NCI-H1417 (cell line): ENCODE measurements at places on chromosomes 11 and 22.

DNA sequence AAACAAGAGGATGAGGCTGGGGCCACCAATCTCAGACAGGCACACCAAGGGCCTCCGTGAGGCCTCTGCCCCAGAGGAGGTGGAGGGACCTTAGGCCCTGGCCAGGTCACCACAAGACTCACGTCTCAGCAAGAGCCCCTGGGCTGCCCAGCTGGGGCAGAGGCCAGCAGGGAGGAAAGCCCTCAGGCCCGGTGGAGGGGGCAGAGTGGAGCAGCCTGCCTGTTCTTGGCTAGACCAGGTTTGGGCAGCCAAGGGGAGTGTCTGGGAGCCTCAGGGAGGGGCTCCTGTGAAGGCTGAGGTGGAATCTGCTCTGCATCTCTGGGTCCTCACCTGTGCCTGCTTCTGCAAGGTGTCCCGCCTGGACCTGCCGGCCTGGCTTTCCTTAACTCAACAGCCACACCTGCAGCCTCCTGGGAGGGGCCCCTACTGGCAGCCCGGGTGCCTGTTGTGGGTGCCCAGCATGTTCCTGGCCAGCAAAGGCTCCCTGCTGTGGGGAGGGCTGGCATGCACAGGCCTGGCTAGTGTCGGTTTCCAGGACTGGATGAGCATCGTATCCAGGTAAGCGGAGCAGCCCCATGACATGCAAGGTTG lies 11.9 kb downstream of the TTLL12 start:
- no peak for DNase-seq

DNA sequence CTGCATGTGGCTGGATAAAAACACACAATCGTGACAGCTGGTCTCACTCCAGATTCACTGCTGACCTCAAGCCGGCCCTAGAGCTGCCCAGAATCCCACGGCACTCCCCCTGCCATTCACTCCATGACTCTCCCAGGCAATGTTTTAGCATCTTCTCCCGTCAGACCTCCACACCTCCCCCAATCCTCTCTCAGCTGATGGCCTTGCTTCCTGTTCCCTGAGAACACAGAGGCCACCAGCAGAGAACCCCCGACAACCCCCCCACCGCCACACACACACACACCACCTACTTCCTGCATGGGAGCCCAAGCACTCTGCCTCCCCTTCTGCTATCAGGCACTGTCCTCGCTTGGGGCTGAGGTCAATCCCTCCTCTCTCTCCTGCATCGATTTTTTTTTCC lies 9.3 kb downstream of the TNKS1BP1 start:
- DNase-seq: no peak

GRCh38 chr11:18322818-18323570 lies 627 bp downstream of the GTF2H1 start:
- DNase-seq: peak; percentile 47

DNA sequence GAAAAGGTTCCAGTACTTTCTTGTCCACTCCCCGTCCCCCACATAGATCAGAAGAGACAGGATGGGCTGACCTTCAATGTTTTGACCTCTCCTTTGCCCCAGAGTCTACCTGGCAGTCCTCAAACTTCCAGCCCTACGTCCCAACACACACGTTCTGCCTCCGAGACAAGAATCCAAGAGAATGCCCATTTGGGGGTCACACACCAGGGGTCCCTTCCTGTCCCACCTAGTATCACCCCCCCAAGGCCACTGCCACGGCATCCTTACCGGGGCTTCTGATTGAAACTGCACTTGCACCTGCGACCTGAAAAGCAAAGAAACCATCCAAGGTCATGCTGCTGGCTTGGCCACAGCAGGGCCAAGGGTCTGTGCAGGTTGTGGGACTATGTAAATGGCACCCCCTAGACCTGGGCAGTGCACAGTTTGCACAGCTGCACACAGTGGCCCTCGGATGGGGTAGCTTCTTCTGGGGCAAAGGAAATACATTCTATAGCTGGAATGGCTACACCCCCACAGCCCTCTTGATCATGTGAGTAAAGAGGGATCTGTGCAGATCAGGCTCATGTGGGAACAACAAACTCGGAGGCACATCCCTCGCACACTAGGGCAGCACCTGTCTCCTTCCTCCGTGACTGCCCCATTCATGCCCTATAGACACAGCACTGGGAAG lies 16.5 kb upstream of the FXYD2 start:
- no peak for DNase-seq

- no peak for DNase-seq
Measured at GRCh38 chr22:30717331-30717921, 22.8 kb downstream of the OSBP2 start.

- DNase-seq: peak; percentile 2
Measured at GRCh38 chr11:100687630-100688395, 725 bp downstream of the ARHGAP42 start.

- no peak for DNase-seq
Measured at GRCh38 chr11:12112750-12113149, 2.4 kb downstream of the MICAL2 start.

DNA sequence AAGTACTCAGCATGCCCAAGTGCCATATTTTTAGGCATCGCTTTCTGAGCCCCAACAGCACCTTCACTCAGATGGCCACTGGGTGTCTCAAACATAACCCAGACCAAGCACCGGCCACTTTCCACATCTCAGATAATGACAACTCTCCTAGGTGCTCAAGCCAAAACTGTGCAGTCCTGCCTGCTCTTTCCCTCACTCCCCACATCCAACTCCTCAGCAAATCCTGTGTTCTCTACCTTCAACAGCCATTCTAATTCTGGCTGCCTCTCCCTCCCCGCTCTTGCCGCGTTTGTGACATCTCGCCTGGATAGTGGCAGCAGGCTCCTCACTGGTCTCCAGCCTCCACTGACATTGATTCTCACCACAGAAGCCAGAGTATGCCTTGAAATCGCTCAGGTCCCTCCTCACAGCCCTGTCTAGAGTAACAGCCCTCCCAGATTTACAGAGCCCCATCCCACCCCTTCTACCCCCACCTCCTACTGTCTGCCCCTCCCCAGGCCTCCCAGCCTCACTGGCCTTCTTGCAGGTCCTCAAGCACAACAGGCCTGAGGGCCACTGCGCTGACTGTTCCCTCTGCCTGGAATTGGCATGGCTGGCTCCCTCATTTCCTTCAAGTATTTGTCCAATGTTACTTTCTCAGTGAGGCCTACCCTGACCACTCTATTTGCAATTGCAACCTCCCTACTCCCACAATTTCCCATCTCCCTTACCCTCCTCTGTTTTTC lies 1.3 kb upstream of the PHETA2 start:
- no peak for DNase-seq

DNA sequence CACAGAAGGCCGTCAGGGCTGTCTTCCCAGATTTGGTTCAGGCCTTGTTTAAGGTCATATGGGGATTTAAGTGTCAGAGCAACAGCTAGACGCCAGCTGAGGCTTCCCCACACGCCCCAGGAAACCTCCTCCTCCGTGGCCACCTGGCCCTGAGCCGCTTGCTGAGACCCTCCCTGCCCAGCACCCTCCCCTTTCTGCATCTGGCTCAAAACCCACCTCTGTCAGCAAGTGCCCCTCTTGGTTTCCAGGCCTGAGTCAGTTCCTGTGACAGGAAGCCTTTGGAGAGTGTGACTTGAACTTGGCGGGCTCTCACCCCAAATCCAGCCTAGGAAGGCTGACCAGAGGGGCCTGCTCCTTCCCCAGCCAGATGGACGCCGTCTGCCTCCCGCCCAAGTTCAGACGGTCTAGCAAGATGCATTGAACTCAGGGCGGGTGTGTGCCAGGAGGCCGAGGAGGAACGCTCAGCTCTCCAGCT lies 561 bp downstream of the FXYD2 start:
- no peak for DNase-seq

DNA sequence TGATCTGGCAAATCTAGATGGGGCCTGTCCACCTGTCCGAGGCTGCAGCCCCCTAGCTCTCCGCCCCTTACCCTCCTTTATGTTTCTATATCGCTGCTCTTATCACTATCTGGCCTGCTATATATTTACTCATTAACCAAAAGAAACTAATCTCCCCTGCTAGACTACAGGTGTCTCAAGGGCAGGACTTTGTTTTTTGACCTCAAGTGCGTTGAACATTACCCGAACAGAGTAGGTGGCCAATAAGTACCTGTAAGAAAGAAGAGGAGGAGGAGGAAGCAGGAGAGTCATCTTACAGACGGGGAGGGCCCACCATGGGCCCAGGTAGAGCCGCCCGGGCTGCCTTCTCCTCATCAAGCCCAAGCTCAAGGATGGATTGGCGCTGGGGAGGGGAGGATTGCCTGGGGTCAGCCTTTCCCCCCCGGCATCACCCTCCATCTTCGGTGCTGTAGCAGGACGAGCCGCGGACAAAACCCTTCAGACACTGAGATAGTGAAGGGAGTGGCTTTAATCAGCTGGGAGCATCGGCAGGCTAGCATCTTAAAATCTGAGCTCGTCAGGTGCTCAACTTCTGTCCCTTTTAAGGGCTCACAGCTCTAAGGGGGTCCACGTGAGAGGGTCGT lies 1.2 kb upstream of the P2RY6 start:
- no peak for DNase-seq

DNA sequence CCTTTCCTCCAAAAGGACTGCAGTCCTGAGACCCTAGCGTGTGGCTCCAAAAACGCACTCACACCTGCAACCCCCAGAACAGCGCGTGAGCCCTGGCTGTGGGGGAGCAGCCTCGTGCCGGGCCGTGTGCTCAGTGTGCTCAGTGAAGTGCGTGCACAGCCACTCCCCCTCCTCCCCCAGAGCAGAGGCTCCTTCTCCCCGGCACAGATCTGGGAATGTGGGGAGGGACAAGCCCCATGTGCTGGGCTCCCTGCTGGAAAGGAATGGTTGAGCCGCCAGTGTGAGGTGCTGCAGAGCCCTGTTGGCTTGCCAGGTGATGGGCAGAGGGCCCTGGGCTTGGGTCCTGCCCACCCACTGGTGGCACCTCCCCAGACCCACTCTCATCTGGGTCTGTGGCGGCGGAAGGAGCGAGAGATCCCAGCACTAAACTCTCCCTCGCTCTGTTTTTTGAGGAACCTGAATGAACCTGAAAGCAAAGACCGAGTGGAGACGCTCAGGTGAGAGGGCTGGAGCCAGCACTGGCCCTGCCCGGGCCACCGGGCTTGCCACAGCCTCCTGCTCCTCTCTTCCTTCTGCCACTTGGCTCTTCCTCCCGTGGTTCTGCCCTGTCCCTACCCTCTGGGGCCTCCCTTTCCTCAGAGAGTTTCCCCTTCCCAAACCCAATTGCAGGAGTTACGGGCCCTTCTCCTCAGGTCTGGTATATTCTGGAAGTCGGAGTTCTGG lies 9.0 kb downstream of the RCOR2 start:
- no peak for DNase-seq

- DNase-seq: peak; percentile 89
Measured at GRCh38 chr11:119912229-119912628, 183.2 kb upstream of the NECTIN1 start.

GRCh38 chr11:61967924-61968757 lies 707 bp upstream of the FTH1 start:
- DNase-seq: peak; percentile 84

GRCh38 chr11:22458161-22458560 lies 120.0 kb downstream of the SLC17A6 start:
- DNase-seq: no peak

GRCh38 chr11:86802146-86802545 lies 1.8 kb downstream of the PRSS23 start:
- no peak for DNase-seq

DNA sequence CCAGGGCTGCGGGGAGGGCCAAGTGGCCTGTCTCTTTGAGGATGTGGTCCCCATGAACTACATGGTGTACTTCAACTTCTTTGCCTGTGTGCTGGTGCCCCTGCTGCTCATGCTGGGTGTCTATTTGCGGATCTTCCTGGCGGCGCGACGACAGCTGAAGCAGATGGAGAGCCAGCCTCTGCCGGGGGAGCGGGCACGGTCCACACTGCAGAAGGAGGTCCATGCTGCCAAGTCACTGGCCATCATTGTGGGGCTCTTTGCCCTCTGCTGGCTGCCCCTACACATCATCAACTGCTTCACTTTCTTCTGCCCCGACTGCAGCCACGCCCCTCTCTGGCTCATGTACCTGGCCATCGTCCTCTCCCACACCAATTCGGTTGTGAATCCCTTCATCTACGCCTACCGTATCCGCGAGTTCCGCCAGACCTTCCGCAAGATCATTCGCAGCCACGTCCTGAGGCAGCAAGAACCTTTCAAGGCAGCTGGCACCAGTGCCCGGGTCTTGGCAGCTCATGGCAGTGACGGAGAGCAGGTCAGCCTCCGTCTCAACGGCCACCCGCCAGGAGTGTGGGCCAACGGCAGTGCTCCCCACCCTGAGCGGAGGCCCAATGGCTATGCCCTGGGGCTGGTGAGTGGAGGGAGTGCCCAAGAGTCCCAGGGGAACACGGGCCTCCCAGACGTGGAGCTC lies 13.5 kb downstream of the ADORA2A start:
- no peak for DNase-seq

DNA sequence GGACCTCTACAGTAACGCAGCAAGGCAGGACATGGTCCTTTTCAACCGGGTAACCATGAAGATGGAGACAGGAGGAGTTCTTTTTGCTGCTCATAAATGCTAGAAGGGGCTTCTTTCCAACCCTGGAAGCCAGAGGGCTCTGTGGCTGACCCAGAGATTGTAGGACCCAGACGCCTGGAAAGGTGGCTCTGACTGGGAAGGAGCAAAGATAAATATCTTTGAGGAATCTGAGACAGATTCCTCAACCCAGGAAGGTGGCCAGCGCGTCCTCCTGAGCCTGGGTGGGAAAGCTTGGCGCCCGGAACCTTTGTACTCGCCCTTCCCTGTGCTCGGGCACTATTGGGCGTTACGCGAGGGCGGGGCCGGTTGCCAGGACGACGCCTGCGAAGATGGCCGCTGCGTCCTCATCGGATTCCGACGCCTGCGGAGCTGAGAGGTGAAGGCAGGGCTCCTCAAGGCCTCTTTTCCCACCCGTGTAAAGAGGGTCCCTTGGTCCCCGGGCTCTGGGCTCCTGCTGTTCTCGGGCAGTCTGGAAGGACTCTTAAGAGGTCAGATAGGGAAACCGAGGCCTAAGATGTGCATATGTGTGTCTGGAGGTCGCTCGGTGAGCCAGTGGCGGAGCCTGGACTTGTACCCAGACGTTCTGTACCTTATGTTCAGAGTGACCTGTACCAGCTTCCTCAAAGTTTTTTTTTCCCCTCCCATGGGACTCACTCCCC lies at the start of gene BBS1:
Gene BBS1 (plus strand): TSS at position 365 of the 719 bp plus-strand sequence. CDS start 25 bp downstream, at position 390.
- peak; percentile 90 for DNase-seq

- DNase-seq: no peak
Measured at GRCh38 chr11:86676533-86677154, 4.2 kb upstream of the ME3 start.

GRCh38 chr11:123158033-123159003 lies 36.7 kb downstream of the CLMP start:
- peak; percentile 39 for DNase-seq

DNA sequence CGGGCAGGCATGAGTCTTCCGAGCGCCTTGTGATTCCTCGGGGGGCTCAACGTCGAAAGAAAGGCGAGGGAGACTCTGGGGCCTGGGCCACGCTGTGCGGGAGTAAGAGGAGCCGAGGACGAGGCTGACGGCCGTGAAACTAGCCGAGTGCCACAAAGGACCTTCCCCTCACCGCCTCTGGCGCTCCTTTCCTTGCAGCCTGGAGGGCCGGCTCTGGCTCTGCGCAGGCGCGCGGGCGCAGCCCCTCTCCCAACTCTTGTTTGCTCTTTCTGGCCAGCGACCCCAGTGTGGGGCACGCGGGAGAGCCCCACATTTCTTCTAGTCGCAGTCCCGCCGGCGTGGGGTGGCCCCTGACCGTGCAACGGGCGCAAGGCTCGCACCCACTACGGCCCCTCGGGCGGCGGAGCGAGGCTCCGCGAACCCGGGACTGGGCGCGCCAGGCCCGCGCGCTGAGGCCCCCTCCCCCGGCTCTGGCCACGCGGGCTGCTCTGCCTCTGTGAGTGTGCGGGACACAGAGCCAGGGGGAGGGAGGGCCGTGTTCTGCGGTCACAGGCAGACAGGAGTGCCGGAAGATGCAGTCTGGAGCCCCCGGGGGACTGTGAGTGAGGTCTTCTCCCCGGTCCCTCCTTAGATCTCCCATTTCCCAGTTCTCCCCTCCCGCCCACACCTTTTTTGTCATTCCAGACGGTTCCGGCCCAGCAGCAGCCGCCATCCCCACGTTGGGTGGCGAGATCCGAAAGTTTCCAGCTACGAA lies 1.0 kb upstream of the TOB2 start:
- peak; percentile 74 for DNase-seq
